ENCODE measurements at places on chromosomes 3 and 15. TPM values are rescaled to one million over a fixed set of nuclear protein-coding genes. Genes with fewer than 3 reads are reported as not detected.
A peak's percentile ranks its signal among the peaks of the same experiment; 100 is the strongest.

- H3K27me3 ChIP-seq = no peaks in the 10 kb centered on the region
- DNase-seq = no peak
- no peak overlapping the region for H3K27ac ChIP-seq
- H3K36me3 ChIP-seq = no peaks in the 10 kb centered on the region
- no peaks in the 10 kb centered on the region for H3K4me1 ChIP-seq
- H3K4me3 ChIP-seq = no peak overlapping the region
Observed at GRCh38 chr3:60192297-60193114, 1058.7 kb downstream of the FHIT start.

DNA sequence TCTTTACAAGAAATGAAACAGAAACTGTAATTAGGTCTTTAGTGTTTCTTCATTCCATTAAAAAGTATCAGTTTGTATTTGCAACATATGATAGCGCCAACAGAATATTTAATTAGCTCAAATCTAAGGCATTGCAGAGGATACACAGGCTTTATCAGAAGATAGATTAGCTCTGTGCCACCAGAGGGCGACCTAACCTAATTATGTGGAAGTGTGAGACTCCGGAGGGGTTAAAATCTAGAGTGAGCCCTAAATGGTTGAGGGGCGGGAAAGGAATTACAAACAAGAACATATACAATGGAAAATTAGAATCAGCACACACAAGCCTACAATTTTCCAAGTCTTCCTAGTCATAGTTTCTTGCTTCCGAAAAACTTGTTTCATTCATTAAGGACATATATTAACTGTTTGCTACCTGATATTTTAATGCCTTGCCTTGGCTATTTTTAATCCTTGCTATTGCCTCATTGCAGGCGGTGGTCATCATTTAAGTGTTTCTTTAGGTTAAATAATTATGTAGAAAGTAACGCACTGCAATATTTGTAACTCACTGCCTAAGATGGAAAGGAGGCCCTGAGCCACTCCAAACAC lies 18.0 kb upstream of the RYR3 start:
- no peaks in the 10 kb centered on the region for H3K4me1 ChIP-seq
- H3K36me3 ChIP-seq = no peaks in the 10 kb centered on the region
- H3K27ac ChIP-seq = no peak overlapping the region
- H3K4me3 ChIP-seq = no peak overlapping the region

DNA sequence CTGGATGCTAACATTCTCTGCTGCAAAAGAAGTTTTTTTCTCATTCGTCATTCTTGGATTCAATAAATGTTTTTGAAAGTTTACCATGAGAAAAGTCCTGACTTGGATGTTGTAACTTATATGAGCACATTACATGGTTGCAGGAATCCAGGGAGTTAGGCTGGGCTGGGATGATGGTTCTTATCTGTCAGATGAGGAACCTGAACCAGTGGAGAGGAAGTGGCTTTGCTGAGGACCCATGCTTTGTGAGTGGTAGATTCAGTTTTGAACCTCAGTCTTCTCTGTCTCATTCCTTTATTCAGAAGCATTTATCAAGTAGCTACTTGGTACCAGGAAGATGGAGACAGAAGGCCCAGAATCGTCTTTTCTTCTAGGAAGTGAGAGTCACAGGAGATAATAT lies 3.7 kb upstream of the GASK1A start:
- no peak overlapping the region for H3K4me3 ChIP-seq
- H3K4me1 ChIP-seq = peaks cover 4% of the 10 kb centered on the region
- H3K36me3 ChIP-seq = no peaks in the 10 kb centered on the region

GRCh38 chr3:39097716-39098472 lies 9.5 kb downstream of the GORASP1 start:
- DNase-seq = no peak
- H3K4me3 ChIP-seq = no peak overlapping the region

LMAN1L gene
- polyA plus RNA-seq = not detected

- H3K27me3 ChIP-seq = no peaks in the 10 kb centered on the region
- no peak for DNase-seq
- no peaks in the 10 kb centered on the region for H3K36me3 ChIP-seq
- no peaks in the 10 kb centered on the region for H3K4me1 ChIP-seq
Observed at GRCh38 chr3:197338586-197338985, 40.2 kb upstream of the DLG1 start.

DNA sequence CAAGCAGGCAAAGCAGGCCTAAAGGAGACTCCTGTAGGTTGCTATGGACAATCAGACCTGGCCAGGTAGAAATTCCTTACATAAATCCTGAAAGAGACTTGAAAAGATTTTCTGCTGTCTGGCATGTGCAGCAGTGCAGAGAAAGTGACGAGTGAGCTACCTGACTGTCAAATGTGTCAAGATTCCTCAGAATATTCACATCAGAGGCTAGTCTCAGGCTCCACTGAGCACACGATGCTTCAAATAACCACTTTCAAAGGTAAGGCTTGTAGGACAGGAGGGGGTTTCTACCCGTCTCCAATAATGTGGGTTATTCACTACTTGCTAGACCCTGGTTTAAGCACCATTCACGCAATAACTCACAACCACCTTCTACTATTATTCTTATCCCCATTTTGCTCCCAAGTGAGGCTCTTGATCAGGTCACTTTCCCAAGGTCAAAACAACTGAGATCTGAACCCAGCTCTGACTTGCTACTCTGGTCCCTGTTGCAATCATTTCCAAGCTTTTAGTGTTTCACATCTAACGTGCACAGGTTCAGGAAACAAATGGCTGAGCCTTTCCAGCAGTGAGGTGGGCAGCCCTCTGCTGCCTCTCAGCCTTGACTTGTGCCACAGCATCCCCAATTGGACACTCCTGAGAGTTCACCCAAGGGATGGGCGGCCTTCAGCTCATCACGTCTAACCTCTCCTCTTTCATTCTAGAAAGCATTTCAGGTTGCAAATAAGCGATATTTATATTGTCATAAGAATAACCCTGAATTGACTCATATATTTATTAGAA lies 329.9 kb upstream of the WNT5A start:
- H3K4me3 ChIP-seq = no peak overlapping the region
- no peak for DNase-seq
- H3K27ac ChIP-seq = no peak overlapping the region
- no peaks in the 10 kb centered on the region for H3K4me1 ChIP-seq
- no peaks in the 10 kb centered on the region for H3K36me3 ChIP-seq

ACTC1 gene
- polyA plus RNA-seq = not detected

GRCh38 chr3:72549761-72550581 lies 298.3 kb downstream of the SHQ1 start:
- H3K27me3 ChIP-seq = no peaks in the 10 kb centered on the region
- peak overlapping the region; percentile 42 for H3K4me3 ChIP-seq
- H3K27ac ChIP-seq = no peak overlapping the region
- DNase-seq = no peak

AGBL1 gene
- polyA plus RNA-seq = not detected

GRCh38 chr3:88307666-88308065 lies 157.9 kb downstream of the C3orf38 start:
- no peaks in the 10 kb centered on the region for H3K36me3 ChIP-seq
- no peak overlapping the region for H3K27ac ChIP-seq
- no peaks in the 10 kb centered on the region for H3K4me1 ChIP-seq
- H3K4me3 ChIP-seq = no peak overlapping the region

All from CD8-positive, alpha-beta memory T cell (primary cell).